ENCODE measurements at places on chromosomes 7 and 10.

DNA sequence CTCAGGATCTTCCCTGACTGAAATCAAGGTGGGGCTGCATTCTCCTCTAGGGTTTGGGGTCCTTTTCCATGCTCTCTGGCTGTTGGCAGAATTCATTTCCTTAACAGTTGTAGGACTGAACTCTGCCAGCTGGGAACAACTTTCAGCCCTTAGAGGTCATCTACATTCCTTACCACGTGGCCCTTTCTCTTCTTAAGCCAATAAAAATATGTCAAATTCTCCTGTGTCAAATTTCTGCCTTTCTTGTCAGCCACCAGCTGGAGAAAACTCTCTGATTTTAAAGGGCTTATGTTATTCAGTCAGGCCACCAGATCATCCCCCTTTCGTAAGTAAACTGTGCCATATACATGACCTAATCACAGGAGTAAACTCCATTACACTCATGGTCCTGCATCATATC is 95.3 kb upstream of the IL6 start:
- no peak for DNase-seq

DNA sequence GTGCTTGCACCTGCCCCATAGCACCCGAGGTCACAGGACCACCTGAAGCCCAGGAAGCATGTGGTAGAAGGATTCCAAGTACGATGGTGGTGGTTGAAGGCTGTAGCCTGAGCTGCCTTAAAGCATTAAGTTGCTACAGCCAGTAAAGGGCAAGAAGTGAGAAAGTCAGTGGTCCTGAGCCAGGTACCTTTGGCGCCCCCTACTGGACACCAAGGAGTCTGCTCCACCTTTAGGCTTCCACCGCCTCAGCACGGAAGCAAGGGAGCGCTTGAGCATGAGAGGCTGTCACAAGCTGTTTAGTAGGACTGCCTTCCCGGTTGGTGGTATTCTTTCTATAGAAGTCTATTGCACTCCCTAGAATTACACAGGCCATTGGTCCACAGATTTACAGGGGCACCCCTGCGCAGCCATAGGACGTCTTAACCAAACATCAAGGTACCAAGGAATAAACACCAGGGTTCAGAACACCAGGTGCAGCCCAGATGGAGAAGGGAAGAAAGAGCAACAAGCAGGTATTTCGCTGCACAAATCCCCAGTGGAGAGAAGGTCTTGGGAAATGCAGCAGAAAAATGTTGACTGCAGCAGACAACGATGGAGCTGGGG is 2.2 kb downstream of the CRTAC1 start:
- DNase-seq = peak; percentile 53

DNA sequence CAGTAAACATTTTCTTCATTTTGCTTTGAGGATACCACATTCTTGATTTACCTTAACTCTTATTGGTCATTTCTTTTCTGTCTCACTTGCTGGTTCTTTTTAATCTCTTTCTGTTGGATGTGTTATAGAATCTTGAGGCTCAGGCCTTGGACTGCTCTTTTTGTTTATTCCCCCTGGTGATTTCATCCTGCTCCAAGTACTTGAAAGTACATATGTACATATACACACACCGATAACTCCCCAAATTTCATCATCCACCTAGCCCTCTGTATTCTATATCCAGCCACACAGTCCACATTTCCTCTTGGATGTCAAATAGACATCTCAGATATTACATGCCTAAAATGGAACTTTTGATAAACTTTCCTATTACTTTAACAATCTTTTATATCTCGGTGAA is 7.5 kb downstream of the ZNF518A start:
- no peak for DNase-seq

DNA sequence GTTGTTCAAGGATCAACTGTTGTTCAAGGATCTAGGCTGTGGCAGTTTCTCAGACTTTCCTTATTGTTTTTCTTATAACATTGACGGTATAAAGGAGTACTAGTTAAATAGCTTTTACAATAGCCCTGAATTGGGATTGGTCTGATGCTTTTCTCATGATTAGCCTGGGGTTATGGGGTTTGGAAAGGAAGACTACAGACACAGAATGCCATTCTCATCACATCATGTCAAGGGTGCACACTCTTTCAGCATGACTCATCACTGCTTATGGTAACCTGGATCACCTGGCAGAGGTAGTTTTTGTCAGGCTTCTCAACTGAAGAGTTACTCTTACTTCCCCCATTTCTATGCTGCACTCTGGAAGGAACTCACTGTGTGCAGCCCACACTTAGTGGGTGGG is 194.2 kb upstream of the NPSR1 start:
- no peak for DNase-seq

DNA sequence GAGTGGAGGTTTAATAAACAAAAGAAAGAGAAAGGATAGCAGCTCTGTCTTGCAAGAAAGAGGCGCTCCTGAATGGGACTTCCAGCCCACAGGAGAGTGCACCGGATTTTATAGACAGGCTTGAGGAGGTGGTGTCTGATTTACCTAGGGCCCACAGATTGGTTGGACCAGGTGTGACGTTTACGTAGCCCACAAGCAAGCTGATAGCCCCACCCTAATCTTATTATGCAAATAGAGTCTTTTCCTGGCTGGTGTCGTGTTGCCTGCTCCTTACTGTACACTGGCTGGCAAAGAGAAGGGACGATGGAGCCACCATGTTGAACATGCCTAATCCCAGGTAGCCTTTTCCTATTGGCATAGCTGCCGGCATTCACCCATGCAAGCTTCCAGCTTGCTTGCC is 319.7 kb upstream of the POM121L12 start:
- DNase-seq = no peak

DNA sequence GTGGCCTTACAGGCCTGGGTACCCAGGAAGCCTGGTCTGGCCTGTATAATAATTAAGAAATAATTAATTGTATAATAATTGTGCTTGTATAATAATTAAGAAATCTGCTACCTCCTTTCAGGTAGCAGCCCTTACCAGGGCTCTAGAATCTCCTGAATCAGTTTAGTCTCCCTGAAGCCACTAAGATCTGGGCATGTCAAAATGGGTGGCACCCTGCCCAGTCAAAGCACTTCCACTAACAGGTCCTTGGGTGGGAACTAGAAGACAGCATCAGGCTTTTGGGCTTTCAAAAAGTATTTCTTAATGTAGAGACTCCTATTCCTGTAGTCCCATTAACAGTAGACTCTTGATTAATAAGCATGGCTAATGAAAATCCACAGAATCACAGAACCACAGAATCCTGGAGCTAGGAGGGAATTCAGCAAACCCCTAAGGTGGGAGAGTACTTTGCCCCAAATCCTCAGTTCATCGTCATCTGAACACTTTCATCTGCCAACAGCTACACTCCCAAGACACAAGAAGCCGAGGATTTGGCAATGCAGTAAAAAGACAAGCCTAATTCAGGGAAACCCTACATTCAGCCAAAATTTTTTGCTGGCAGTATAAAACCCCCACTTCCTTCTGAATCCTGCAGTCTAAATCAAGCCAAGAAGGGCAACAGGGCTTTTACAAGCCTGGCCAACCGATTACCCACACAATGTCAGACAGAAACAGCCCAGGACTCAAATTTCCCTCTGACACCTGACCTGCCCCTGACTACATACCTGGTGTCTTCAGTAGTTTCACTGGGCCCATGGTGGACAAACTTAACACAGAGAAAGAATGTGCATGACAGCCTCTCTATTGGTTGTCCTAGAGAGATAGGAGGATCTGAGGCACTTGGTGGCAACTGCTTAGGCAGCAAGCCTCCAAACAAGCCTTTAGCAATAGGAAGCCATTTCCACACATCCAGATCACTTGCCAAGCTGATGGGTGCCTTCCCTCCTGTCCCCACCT is 5.9 kb upstream of the IL6 start:
- no peak for DNase-seq

- DNase-seq = no peak
These were observed 190.2 kb downstream of the TNS3 start for GRCh38 chr7:47391726-47392125.

- DNase-seq = no peak
These were observed 2.4 kb upstream of the HOXA10 start for GRCh38 chr7:27176524-27176845.

- DNase-seq = no peak
These were observed 238.1 kb upstream of the CSTF2T start for GRCh38 chr10:51937308-51938140.

DNA sequence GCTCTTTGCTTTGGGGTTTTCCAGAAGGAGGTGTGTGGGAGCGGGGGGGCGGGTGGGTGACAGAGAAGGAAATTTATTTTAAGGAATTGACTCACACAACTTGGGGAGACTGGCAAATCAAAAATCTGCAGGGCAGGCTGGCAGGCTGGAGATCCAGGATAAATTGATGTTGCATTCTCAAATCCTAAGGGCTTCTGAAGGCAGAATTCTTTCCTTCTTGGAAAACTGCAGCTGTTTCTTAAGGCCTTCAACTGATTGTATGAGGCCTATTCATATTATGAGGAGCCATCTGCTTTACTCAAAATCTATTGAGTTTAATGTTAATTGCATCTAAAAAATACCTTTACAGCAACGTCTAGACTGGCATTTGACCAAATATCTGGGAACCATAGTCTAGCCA is 1528.8 kb upstream of the LRRTM3 start:
- DNase-seq = no peak

DNA sequence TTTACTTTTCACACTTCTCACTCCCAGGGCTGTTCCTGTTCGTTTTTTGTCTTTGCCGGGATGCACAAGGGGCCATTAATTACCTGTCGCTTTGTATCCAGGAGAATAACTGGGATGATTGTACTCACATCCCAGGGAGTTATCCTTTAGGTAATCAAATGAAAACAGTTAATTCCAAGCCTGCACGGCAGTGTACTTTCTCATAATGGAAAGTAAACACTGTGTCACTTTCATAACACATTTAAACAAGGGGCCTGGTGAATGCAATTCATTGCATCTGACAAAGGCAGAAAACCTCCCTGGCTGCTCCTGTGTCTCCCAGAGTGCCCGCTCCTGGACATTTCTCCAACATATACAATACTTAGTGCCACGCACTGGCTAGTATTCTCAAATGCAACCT is 138.7 kb upstream of the CELF2 start:
- no peak for DNase-seq

GRCh38 chr7:111734954-111735660 is 172.8 kb upstream of the IMMP2L start:
- no peak for DNase-seq

DNA sequence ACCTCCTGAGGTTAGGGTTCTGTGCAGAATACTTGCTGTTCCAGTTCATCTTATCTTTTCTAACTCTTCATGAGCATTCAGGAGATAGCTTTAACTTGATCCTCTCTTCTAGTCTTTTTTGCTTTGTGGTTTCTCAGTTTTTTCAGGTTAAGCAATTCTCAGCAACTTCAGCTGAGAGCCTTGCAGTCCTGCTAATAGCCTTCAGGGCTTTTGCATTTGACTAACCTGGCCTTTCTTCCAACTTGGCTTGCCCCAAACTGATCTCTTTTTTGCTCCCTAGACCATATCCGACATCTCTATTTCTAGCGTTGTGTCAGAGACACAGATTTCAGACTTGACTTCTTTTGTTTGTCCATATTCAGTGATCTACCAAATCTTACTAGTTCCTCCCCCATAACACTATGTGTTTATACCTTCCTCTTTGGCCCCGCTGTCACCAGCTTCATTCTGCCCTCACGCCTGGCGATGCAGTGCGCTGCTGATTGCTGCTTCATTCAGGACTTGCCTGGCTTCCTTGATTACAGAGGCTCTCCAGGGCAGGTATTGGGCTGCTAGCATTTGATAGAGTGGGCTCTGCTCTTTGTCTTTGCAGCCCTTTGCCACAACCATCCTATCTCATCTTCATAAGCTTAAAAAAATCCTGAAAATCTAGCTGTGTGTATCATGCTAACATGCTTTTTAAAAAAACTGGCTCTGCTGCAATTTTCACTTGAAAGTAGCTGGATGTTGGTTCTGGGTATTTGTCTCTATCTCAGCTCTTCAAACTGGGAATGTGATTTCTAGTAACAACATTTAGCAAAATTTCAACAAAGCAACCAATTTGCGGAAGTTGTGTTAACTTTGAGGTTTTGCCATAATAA is 9.6 kb downstream of the CUL1 start:
- DNase-seq = no peak

DNA sequence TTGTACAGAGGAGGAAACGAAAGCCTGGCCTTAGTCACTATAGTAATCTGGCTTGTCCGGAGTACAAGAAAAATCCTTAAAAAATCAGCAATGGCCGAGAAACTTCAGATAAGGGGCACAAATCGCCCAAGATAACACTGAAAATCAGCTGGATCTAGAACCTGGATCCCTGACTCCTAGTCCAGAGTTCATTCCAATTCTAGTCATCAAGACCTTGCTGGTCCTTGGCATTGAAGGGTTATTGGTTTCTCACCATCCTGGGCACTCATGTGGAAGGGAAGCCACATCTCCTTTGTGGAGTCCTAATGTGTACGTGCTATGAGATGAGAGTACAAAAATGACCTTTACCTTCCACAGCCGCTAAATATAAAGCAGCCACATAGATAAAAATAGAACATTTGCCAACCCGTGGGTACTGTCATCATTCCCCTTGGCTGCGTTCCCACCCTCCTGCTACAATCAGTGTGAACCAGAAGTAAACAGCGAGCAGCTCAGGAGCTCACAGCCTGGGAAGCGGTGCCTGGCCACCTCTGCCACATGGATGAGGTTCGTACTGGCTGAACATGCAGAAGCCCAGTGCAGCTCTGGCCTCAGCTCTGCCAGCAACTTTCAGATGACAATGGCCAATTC is 116.0 kb upstream of the PDLIM1 start:
- no peak for DNase-seq

- DNase-seq = no peak
These were observed 40.2 kb downstream of the CXCL12 start for GRCh38 chr10:44344727-44345126.

- no peak for DNase-seq
These were observed 28.6 kb downstream of the LSMEM1 start for GRCh38 chr7:112509402-112509801.

- DNase-seq = no peak
These were observed 147.9 kb downstream of the IMMP2L start for GRCh38 chr7:111414374-111414773.

Data from T-helper 1 cell (primary cell).